Cortex of kidney (tissue), 1 donor: ENCODE measurements at places on chromosomes 3 and 15.

DNA sequence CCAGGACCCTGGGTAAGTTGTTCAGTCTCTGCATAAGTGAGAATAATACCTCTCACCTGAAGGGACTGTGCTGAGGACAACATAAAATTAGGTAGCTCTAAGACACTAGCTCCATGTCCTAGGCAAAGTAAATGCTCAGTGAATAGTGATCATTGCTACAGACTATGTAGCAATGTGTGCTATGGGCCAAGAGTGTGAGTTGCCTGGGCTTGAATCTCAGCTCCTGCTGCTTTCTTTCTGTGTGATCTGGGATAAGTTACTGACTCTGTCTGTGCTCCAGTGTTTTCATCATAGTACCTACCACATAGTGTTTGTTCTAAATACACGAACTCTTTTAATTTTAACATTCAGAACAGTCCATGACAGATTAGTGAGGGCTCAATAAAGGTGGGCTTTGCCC is 81.1 kb upstream of the MFGE8 start:
- no peak for DNase-seq

GRCh38 chr15:80732167-80732566 is 37.1 kb downstream of the ABHD17C start:
- no peak for DNase-seq

GRCh38 chr3:151037746-151038477 is 47.6 kb upstream of the MED12L start:
- DNase-seq, result no peak

GRCh38 chr15:33955945-33956344 is 12.4 kb upstream of the CHRM5 start:
- no peak for DNase-seq

DNA sequence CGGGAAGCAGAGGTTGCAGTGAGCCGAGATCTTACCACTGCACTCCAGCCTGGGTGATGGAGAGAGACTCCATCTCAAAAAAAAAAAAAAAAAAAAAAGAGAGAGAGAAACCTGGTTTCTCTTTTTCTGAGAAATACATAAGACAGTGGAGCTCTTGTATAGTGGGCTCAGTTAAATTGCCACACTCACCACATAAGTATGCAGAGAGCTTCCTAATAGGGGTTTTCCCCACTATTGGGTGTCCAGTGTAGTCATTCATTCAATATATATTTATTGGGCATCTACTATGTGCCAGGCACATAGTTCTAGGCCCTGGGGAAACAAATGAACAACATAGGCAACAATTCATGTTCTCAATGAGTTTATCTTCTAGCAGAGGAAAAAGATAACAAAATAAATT is 48.9 kb upstream of the FMN1 start:
- DNase-seq, result no peak

DNA sequence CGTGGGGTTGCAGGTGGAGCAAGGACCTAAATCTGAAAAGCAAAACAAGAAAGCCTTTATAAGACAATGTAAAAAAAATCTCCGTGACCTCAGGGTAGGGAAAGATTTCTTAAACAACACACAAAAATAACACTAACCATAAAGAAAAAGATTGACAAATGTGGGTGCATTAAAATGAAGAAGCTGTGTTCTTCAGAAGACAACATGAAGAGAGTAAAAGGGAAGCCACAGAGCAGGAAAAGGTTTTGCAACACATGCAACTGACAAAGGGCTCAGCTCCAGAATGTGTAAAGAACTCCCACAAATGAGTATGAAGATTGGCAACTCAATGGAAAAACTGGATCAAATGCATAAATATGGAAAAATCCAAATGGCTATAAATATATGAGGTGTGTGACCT is 74.2 kb downstream of the MAGEF1 start:
- DNase-seq, result no peak

GRCh38 chr3:155089495-155089894 is 9.4 kb downstream of the MME start:
- DNase-seq, result no peak

DNA sequence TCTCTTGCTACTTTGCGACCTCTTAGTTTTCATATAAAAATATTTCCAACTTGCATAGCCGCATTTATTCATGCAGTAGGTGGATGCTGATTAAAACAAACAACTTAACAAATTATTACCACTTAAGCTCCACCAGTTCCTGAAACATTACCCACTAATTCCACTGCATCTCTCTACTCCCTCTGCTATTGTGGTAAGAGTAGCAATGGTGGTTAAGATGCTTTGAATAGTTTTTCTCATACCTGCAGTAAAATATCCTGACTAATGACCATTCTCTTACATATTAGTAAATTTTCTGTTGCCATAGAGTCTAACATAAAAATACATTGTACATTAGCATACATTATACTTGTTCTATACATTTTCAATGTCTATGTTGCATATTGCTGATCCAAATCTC is 397.6 kb upstream of the PLSCR5 start:
- DNase-seq, result no peak

DNA sequence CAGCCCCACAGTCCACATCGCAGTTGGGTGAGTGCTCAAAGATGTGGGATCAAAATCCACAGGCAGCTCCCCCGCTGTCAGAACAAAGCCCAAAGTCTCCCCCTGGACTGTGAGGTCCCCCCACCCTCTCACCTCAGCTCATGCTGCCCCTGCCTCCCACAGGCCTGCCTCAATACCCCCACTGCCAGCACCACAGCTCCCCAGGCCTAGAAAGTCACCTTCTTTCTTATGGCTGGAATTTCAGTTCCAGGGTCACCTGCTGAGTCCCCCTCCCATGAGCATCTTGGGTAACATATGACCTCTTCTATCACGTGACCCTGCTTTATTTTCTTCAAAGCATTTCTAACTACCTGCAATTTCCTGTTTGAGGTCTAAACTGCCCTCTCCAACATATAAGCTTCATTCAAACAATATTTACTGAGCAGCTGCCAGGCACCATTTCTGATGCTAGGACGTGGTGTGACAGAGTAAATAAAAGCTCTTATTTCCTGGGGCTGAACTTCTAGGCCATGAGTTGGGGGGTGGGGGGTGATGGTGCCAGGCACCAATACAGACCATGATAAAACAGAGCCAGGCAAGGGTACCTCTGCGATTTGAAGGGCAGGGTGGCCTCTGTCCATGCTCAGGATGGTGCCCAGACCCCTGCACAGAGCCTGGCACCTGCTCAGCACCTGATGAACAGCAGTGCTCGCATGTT is 2.4 kb upstream of the TMEM89 start:
- DNase-seq, result no peak

DNA sequence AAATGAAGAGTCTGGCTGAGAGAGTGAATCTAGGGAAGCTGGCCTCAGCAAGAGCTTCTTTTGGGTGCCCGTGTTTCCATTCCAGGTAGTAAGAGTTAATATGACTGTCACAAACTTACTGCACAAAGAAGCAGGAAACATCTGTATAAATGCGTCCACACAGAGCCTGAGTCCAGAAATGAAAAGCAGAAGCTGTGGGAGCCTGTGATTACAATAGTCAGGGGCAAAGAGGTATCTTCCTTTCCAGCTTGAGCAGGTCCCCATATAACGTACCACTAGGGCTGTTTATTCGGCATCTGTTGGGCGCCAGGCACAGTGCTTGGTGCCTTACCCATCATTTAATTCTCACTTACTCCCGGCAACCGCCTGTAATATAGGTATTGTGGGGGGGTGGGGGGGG is 40.5 kb upstream of the B3GNT5 start:
- no peak for DNase-seq

DNA sequence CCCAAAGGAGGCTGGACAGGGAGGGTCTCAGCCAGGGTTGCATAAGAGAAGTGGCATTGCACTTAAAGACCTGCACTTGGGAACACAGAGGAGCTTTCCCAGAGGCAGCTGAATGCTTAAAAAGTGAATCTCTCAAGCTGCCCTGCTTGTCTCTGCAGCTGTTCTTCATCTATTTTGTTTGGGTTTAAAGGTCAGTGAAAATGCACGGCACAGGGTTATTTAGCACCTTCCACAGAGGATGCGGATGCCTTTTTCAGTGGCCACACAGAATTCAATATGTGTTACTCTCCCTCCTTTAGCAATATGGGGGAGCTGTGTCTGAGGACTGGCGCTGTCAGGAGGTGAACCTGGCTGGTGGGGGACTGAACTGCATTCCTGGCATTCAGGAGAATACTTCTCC is 22.7 kb upstream of the CTNNB1 start:
- DNase-seq, result no peak

GRCh38 chr3:143295201-143296080 is 175.9 kb downstream of the CHST2 start:
- DNase-seq, result no peak

DNA sequence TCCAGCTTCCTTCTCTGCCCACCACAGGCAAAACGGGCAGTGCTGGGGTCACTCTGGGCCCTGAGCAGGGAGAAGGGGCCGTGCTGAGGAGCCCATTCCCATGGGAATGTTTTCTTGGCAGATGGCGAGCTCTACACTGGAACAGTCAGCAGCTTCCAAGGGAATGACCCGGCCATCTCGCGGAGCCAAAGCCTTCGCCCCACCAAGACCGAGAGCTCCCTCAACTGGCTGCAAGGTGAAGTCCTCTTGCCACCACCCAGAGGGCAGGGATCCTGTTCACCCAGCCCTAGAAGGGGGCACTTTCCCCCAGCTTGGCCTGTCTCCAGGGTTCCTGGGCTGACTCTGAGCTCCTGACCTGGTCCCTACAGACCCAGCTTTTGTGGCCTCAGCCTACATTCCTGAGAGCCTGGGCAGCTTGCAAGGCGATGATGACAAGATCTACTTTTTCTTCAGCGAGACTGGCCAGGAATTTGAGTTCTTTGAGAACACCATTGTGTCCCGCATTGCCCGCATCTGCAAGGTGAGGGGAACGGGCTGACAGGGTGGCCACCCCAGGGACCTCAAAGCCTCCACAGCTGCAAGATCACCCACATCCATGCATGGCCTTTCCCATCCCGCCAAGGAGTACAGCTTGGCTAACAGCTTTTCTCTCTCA is 12.4 kb downstream of the CIB1 start:
- DNase-seq, result no peak

DNA sequence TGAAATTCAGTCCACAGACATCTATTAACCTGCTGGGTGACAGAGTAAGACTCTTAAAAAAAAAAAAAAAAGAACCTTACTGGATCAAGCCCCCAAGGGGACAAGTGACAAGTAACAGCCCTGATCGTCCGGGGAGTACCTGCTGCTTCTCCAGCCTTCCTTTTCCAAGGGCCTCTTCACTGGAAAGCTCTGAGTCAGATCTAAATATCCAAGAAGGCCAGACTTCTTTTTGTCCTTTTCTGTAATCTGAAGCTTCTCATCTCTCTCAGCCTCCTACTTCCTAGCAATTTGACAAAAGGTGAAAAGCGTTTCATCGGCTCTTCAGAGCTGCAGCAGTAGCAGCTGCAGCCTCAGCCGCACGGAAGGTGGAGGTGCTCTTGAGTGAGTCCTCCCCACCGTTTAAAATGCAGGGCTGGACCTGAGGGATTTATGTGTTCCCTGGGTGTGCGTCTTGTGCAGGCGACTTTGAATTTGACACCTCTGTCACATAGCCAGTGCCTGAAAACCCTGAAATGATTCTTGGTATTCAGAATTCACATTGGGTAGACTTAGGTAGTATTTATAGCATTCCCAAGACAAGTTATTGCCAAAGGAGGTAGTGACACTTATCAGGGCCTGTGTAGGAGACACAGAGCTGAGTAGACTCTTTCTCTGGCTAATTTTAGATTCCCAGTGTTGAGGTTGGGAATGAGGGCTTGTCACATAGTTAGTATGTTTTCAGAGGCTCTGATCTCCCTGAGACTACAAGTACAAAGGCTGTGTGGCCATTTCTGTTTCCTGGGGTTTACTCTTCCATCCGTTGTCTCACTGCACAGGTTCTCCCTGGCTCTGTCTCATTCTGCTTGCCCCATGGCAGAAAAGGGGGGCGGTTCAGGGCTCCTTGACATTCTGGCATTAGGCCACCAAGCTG is 291.2 kb upstream of the C2CD4B start:
- DNase-seq, result no peak

GRCh38 chr3:150905339-150905738 is at the start of gene MINDY4B:
Gene MINDY4B (minus strand): TSS chr3:150905439. CDS start chr3:150905439, 0 bp downstream.
- DNase-seq, result no peak

- DNase-seq, result no peak
Observed at GRCh38 chr3:50585919-50586762, 16.8 kb downstream of the HEMK1 start.

- no peak for DNase-seq
Observed at GRCh38 chr15:25900901-25901300, 37.8 kb upstream of the ATP10A start.

DNA sequence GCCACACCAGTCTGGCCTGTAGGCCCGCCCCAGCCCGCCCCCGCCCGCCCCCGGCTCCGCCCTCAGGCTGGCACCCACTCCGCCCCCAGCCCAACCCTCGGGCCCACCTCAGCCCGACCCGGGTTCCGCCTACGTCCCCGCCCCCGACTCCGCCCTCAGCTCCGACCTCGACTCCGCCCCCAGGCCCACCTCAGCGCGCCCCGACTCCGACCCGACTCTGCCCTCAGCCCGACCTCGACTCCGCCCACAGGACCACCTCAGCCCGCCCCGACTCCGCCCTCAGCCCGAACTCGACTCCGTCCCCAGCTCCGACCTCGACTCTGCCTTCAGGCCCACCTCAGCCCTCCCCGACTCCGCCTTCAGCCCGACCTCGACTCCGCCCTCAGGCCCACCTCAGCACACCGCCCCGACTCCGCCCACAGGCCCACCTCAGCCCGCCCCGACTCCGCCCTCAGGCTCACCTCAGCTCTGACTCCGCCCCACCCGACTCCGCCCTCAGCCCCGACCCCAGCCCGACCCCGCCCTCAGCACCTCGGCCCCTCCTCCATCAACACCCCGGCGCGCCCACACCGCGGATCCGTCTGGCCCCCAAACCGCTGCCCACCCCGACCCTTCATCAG is at the start of gene RAB43:
TSS of gene RAB43 (minus strand) at position 13 of the 620 bp plus-strand sequence. CDS start 315 bp downstream, outside the sequence.
- peak; percentile 82 for DNase-seq

- no peak for DNase-seq
Observed at GRCh38 chr15:63196842-63197241, 7.4 kb downstream of the RAB8B start.

GRCh38 chr3:157786211-157786610 is 283.0 kb upstream of the VEPH1 start:
- no peak for DNase-seq

DNA sequence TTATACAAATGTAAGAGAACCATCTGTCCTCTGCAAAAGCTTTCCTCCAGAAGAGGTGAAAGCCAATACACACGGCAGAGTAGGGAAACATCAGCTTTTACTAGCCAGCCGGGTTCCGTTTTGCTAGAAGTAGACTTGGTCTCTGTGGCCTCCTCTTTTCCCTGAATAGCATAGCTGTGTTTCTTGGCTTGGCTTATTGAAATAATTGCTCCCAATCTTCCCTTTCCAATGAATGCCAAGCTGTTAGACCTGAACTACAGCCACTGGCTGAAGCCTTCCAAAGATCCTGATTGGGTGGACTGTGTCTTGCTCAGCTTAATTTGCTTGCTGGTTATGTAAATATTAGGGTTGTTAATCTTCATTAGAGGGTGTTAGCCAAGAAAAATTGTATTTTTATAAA is 157.8 kb upstream of the ROPN1 start:
- no peak for DNase-seq

- no peak for DNase-seq
Observed at GRCh38 chr3:6132684-6133432, 728.1 kb upstream of the GRM7 start.

- no peak for DNase-seq
Observed at GRCh38 chr3:192082730-192083660, 622.0 kb downstream of the PYDC2 start.
